ENCODE measurements at places on chromosomes 5 and 9.

GRCh38 chr9:76459694-76460635 lies 983 bp downstream of the GCNT1 start:
- peak; percentile 72 for DNase-seq

DNA sequence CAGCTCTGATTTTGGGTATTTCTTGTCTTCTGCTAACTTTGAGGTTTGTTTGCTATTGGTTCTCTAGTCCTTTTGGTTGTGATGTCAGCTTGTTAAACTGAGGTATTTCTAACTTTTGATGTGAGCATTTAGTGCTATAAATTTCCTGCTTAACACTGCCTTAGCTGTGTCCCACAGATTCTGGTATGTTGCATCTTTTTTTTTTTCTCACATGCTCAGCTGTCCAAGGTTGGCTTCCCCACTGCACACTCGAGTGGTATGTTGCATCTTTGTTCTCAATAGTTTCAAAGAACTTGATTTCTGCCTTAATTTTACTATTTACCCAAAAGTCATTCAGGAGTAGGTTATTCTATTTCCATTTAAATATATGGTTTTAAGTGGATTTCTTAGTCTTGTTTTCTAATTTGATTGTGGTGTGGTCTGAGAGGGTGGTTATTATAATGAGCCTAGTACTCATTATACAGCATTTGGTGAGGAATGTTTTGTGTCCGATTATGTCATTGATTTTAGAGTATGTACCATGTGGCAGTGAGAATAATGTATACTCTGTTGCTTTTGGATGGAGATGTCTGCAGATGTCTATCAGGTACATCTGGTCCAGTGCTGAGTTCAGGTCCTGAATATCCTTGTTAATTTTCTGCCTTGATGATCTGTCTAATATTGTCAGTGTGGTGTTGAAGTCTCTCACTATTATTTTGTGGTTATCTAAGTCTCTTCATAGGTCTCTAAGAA lies 42.2 kb upstream of the IFNE start:
- no peak for DNase-seq

DNA sequence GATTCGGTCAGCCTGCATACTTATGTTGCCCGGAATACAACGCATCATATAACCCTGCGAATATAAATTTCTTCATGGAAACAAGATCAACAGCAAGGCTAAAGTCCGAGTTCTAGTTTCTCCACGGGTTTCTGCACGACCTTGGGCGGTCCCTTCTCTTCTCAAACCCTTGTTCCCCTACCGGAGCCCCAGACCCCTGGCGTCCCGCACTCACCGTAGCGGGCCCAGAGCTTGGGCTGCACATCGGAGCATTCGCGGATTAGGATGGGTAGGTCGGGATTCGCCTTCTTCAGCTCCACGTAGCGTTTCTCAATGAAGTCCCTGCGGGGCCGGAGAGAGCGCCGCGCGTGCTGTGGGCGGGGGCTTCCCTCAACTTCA lies 399 bp downstream of the NDUFA2 start:
- DNase-seq = no peak

DNA sequence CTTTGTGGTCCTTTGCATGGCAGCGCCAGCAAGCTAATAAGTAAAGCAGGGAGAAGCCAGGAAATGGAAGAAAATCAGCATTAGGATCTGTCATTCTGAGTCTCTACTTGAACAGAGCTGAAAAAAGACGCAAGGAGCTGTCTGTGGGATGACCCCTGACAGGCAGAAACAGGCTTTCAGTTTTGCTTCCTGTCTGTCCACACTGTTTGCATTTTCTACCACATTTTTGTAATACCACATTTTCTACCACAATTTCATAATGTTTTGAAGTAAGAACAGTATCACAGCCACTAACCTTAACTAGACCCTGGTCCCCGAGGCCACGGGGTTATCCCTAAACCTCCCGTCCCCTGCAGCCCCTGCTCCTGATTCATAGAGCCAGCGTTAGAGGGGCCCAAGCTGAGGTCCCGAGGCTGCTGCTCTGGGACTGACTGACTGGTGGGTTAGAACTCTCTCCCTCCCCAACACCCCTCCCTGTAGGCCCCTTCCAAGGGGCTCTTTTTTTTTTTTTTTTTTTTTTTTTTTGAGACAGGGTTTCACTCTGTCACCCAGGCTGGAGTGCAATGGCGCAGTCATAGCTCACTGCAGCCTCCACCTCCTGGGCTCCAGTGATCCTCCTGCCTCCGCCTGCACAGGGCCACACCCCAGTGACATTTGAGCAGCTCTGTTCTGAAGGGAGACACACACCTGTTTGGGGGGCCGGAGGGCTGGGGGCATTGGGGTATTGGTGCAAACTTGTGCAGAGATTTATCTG lies 4.0 kb upstream of the CLIC3 start:
- DNase-seq = peak; percentile 83

DNA sequence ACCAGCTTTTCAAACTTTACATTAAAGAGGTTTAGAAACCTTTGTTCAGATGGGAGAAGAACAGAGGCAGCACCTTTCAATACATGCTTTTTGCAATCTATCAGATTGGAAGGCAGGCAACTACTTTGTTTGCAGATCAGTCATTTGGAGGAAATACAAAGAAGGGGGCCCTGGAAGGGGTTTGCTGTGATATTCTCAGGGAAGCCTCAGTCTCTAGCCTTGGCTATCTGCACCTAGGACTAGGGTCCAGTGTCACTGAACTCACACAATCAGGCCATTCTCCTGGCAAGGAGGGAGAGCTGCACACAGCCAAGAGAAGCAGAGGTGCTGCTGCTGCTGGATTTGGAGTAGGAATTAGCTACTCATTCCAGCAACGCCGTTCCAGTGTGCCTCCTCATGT lies 79.5 kb downstream of the CRB2 start:
- no peak for DNase-seq

DNA sequence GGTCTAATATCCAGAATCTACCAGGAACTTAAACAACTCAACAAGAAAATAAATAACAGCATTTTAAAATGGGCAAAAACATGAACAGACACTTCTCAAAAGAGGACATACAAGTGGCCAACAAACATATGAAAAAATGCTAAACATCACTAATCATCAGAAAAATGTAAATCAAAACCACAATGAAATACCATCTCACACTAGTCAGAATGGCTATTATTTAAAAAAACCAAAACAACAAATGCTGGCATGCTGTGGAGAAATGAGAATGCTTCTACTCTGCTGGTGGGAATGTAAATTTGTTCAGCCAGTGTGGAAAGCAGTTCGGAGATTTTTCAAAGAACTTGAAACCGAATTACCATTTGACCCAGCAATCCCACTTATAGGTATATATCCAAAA lies 63.1 kb downstream of the ADAMTS6 start:
- DNase-seq = peak; percentile 61

GRCh38 chr9:14188538-14188937 lies 125.4 kb downstream of the NFIB start:
- DNase-seq = no peak

DNA sequence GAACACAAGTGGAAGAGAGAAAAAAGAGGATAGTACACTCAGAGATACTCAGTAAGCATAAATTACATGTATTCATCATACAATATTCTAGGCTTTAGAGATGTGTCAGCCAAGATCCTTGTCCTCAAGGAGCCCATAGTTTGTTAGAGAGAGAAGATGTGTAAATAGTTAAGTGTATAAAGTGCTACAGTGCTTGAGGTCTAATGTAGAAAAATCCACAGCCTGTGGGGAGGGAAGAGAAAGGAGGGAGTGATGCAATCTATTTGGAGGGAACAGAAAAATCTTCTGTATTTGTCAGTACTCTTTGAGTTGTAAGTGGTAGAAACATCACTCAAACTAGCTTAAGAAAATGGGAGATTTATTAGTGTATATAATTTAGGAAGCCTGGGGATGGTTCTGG lies 81.9 kb downstream of the PALM2AKAP2 start:
- DNase-seq = no peak

- DNase-seq = no peak
Measured at GRCh38 chr5:32639943-32640342, 54.6 kb downstream of the SUB1 start.

- no peak for DNase-seq
Measured at GRCh38 chr5:17619354-17619753, 9.2 kb downstream of the TAF11L12 start.

- peak; percentile 92 for DNase-seq
Measured at GRCh38 chr5:91189480-91190313, 193.4 kb downstream of the ARRDC3 start.

GRCh38 chr9:122251351-122251750 lies 13.3 kb downstream of the RBM18 start:
- DNase-seq = no peak

DNA sequence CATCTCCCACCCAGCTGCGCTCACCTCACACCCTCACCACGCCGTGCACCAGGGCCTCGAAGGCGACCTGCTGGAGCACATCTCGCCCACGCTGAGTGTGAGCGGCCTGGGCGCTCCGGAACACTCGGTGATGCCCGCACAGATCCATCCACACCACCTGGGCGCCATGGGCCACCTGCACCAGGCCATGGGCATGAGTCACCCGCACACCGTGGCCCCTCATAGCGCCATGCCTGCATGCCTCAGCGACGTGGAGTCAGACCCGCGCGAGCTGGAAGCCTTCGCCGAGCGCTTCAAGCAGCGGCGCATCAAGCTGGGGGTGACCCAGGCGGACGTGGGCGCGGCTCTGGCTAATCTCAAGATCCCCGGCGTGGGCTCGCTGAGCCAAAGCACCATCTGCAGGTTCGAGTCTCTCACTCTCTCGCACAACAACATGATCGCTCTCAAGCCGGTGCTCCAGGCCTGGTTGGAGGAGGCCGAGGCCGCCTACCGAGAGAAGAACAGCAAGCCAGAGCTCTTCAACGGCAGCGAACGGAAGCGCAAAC lies 1.1 kb downstream of the POU4F3 start:
- DNase-seq = no peak

DNA sequence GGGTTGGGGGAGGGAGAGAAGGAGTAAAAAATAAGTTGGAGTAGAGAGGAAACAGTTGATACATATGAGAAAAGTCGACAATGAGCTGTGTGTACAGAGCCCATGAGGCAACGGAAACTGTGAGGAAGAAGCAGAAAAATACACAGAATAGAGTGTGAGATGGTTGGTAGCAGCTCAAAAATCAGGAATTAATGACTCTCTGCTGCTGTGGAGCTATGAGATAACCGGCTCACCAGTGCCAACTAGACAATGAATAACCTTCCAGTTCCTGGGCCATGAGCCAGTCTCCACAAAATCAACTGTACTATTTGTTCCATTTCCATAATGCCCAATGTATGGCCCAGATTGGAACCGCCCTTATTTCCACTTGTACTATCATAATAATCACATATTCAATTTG lies 53.1 kb upstream of the NREP start:
- DNase-seq = no peak

- no peak for DNase-seq
Measured at GRCh38 chr5:73592551-73592950, 27.0 kb downstream of the UTP15 start.

GRCh38 chr9:13078164-13078563 lies 201.3 kb downstream of the MPDZ start:
- no peak for DNase-seq

- DNase-seq = no peak
Measured at GRCh38 chr5:1103505-1104326, 8.1 kb downstream of the SLC12A7 start.

DNA sequence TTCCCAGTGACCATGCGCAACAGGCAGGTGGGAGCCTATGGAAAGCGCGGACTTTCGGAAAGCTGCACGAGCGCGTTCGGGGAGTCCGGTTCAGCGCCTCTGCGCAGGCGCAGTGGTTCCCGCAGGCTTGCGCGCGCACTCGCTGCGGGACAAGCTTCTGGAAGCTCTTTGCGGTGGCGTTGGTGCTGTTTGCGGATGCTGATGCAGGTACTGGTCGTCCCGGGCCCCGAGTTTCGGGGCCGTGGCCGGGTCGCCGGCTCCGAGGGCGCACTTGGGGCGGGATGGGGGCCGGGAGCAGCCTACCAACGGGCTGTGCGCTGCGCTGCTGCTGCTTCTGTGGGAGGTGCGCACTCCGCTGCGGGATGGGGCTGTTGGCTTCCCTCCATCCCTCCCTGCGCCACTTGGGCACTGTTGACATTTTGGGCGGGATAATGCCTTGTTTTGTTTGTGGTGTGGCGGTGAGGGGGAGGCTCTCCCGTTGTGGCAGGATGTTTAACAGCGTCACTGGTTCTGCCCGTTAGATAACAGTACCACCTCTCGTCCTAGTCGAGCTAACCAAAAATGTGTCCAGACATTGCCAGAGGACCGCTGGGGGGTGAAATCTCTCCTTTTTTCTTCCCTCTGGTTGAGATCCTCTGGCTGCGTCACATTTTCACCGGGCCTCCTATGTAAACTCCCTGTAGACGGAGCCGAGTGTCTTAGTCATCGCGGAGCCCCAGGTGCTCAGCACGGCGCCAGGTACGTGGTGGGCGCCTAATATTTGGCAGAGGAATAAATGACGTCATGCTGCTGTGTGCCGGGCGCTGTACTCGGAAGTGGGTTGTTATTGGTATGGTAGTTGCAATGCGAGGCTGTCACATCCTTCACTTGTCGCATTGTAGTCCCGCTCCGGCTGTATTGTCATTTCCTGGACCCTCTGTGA lies at the start of gene ZNF483:
TSS of gene ZNF483 (plus strand) at position 124 of the 922 bp plus-strand sequence. CDS start 2,217 bp downstream, outside the sequence.
- peak; percentile 75 for DNase-seq

DNA sequence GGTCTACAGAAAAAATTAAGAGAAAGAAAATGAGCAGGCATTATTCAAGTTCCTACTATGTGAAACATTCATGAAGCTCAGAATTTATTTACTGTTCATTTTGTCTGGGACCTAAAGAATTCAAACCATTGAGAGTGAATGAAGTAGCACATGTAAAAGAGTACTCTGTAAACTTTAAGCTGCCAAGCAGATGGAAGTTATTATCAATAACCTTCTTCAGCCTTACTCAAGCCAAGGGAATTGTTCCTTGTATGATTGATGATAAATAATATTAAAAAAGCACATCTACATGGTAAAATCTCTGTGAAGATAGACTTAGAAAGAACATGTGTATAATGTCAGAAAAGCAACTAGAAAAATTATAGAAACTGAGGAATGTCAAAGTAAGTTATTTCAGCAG lies 17.8 kb upstream of the GLIS3 start:
- DNase-seq = no peak

GRCh38 chr9:134965411-134965810 lies 47.7 kb upstream of the FCN1 start:
- DNase-seq = no peak

DNA sequence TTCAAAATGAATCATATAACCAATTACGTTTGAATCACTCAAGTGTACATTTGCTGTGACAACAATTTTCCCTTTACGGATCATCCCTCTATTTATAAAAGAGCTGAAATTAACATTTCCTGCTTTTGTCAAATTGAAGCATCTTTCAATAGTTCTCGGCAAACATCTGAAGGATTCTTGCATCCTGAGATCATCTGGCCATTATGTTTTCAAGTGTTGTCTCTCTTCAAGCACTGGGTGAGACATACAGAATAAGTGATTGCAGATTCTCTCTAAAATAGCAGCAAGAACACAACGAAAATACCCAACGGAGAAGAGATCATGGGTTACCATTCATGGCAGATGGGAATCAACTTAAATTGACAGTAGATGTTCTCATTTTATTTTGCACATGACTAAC lies 283.4 kb upstream of the GRAMD2B start:
- peak; percentile 24 for DNase-seq

GRCh38 chr5:50745221-50745910 lies 78.9 kb downstream of the PARP8 start:
- DNase-seq = no peak

- DNase-seq = no peak
Measured at GRCh38 chr5:66802941-66803340, 206.7 kb downstream of the MAST4 start.
